H54 (cell line): ENCODE measurements at places on chromosomes 6 and 20.

DNA sequence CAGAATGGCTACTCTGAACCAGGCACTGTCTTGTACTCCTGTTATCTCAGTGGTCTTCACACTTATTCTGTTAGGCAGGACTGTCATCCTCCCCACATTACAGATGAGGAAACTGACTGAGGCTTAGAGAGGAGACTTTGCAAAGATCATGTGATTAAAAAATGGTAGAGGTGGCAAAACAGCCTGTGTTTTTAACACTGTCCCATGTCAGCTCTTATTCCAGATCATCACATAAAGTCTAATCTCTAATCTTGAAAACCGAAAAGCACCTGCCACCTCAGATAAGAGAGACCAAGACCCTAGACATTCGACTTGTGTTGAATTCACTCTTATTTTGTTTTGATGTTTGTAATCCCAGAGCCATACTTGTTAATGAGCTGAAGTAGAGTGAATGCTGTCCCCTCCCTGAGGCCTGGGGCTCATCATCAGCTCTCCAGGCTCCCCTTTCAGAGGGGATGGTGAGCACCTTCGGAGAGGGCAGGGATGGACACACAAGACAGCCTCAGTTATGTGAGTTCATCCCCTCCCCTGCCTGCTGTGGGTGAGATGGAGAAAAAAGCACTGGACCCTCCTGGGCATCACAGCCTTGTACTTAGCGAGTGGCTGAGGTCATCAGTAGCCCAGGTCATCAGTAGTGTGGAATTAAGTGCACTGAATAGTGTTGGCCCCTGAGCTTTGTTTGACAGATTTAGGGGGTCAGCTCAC is 30.6 kb downstream of the MTHFD1L start:
- DNase-seq: no peak

DNA sequence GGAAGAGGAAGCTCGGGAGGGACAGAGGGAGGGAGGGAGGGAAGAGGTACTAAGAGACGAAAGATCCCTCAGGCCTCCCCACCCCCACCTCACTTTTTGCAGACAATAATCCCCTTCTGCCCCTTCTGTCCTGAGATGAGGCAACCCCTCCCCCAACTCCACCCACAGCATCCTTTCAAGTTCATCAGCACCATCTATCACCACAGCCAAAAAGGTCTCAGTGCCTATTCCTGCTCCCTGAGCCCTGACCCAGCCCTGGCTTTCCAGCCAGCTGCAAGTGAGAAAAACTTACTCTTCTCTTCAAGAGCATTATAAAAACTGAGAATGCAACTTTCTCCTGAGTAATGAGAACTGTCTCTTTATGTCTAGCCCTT is 133.2 kb upstream of the LRFN2 start:
- DNase-seq: no peak

DNA sequence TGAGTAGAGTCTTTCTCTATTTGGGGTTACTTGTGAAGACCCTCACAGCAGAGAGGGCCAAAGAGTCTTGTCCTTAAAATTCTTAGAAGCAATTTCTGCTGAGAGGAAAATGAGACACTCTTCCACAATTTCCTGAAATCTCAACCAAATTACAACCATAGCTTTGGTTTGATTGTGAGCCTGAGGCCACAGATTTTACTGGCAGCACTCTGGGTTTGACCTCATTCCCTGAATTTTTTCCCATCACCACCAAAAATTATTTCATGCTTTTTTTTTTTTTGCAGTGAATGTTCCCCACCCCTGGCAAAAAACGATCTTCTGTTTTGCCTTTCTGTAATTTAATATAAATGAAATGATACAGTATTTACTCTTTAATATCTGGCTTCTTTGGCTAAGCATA is 125.5 kb downstream of the THEMIS start:
- no peak for DNase-seq

DNA sequence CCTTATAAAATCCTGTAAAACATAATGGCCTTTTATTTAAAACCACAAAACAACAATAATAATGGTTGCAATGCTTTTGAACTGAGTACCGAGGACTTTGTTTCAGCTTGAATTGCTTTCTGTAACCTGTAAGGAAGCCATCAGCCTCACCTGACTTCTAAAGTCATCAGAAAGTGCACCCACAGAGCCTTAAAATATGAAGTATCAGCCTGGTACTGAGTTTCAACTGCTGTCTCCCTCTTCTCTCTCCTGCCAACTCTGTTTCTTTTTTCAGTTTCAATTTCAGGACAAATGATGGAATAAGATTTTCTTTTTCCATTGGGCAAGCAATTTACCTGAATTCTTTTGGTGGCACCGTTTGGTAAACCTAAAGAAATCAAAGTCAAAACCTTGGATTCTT is 119.4 kb downstream of the PHACTR1 start:
- no peak for DNase-seq

GRCh38 chr6:42689371-42689770 is 33.0 kb downstream of the PRPH2 start:
- no peak for DNase-seq

- DNase-seq: no peak
Measured at GRCh38 chr20:378961-379336, 1.6 kb upstream of the TRIB3 start.

GRCh38 chr6:23672737-23673136 is 453.3 kb upstream of the NRSN1 start:
- DNase-seq: no peak
